ENCODE measurements at places on chromosomes 3 and 15. TPM values are rescaled to one million over a fixed set of nuclear protein-coding genes. Genes with fewer than 3 reads are reported as not detected.
A peak's percentile ranks its signal among the peaks of the same experiment; 100 is the strongest.

Gene ISG20
- total RNA-seq, result 14.1 TPM

Gene GRAMD2A
- total RNA-seq, result 4.0 TPM

Gene NAALADL2
- total RNA-seq, result 2.4 TPM

Gene PRRT3
- total RNA-seq, result 0.56 TPM

Gene NMNAT3
- 5.4 TPM for total RNA-seq

Gene TMEM45A
- total RNA-seq, result 13.6 TPM

Gene SLC24A5
- total RNA-seq, result not detected

Gene ATG3
- 41.0 TPM for total RNA-seq

Gene TAGLN3
- not detected for total RNA-seq

Gene SLC28A2
- not detected for total RNA-seq

Gene PLSCR5
- not detected for total RNA-seq

Gene OR5K4
- not detected for total RNA-seq

Gene RASL12
- 1.5 TPM for total RNA-seq

Gene CP
- total RNA-seq, result 4.5 TPM

Gene GCHFR
- 13.0 TPM for total RNA-seq

DNA sequence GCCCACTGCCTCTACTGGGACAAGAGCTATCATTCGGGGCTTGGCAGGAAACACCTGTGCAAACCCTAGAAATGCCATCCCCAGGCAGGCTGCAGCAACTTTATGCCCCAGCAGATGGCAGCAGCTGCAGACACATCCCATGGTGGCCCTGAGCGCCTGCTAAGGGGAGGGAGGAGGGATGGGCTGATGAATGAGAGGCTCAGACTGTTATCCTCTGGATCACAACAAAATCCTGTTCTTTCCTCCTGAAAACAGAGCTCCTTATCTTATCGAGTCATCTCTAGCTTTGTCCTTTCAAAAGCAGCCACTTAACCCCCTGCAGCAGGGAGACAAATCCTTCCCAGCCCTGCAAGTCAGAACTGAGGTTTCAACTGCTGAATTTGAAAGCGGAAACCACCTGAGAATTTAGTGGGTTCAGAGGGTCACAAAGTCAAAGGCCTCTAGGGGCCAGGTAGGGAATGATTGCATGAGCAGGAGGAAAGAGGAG, 90.6 kb upstream of the PROK2 start:
- peak; percentile 92 for ATAC-seq

DNA sequence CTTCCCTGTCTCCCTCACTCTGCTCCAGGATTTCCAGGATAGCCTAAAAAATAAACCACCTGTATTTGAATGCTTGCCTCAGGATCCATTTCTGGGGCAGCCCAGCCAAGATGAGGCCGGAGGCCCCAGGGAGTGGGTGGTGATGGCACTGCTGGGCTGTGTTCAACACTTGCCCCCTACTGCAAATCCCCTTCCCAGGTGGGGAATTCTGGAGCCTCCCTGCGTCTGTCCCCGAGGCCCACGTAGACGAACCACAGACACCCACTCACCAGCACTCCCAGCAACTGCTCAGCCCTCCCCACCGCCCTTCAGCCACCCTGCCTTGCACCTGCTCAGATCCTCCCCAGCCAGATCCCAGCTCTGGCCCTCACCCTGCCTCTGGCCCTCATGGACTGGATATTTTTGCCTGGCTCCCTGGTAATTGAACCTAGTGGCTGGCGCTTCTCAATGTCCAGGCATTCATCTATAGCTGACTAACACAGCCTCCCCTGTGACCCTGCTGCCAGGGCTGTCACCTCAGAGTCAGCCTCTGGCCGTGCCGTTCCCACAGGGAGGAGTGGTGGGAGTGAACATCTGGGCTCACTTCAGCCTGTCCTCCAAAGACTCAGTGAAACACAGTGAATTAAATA, 17.1 kb upstream of the EPB42 start:
- ATAC-seq, result no peak

- peak; percentile 44 for ATAC-seq
These were observed 255.0 kb upstream of the ROPN1 start for GRCh38 chr3:124246949-124247348.

DNA sequence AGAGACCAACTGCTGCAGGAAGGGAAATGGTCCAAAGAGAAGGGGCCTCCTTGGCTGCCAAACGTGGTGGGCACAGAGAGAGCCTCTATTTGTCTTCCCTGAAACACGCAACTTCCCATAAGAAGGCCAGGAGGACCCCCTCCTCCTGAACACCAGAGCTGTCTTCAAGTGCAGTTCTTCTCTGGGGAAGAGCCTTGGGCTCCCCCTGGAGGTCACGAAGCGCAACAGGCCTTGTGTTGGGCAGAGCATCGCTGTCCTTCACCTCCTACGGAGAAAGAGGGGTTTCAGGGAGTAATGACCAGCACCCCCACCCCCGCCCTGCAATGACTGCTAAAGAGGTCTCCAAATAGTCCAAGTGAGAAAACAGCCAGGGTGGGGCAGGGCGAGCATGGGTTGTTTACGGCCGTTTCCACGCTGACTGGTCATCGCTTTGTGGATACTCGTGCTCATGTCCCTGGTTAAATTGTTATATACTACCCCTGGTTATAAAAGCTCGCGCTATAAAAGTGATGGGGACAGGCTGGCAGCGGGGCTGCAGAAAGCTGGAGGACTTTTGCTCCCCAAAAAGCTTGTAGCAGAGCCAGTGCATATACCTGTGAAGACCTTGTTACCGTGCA, 397.5 kb upstream of the ATP10A start:
- ATAC-seq, result no peak

- no peak for ATAC-seq
These were observed 11.4 kb downstream of the ACTC1 start for GRCh38 chr15:34783991-34784390.

DNA sequence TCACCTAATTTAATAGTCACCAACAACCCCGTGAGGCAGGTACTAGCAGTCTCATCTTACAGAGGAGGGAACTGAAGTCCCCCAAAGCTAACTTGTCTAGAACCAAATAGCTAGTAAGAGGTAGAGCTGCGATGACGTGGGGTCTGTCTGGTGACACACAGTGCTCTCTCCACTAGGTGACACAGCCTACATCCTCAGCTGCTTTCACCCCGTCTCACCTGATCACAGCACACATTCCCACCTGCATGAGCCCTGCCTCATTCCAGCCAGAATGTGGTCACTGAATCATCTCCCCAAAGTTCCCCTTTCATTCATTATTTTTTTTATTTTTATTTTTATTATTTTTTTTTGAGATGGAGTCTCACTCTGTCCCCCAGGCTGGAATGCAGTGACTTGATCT, 21.3 kb upstream of the MAGEF1 start:
- ATAC-seq, result no peak

DNA sequence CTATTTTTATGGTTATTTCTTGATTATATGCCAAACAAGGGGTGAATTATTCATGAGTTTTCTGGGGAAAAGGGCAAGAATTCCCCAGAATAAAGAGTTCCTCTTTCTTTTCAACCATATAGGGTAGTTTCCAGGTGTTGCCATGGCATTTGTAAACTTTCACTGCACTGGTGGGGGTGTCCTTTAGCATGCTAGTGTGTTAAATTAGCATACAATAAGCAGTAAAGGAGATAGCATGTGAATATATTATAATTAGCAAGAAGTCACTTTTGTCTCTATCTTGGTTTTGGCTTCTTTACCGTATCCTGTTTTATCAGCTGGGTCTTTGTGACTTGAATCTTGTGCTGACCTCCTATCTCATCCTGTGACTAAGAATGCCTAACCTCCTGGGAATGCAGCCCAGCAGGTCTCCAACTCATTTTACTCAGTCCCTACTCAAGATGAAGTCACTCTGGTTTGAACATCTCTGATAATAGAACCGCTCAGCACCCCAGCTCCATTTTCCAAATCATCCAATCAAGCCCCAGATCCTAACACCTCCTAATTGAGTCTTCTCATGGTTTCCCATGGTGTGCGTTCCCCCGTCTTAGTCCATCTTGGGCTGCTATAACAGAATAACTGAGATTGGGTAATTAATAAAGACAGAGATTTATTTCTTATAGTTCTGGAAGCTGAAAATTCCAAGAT, 3.4 kb upstream of the SELENOT start:
- no peak for ATAC-seq

GRCh38 chr3:152443212-152444023, 174.7 kb downstream of the MBNL1 start:
- no peak for ATAC-seq

- peak; percentile 75 for ATAC-seq
These were observed 9.6 kb upstream of the TAGLN3 start for GRCh38 chr3:111989061-111989678.

GRCh38 chr3:57335283-57335938, 42.9 kb upstream of the ASB14 start:
- no peak for ATAC-seq

- ATAC-seq, result no peak
These were observed 130.9 kb downstream of the CMSS1 start for GRCh38 chr3:99948467-99949089.

GRCh38 chr3:164452707-164453106, 625.6 kb downstream of the SI start:
- ATAC-seq, result no peak
